ENCODE measurements at places on chromosomes 7 and 10. TPM values are rescaled to one million over a fixed set of nuclear protein-coding genes. Genes with fewer than 3 reads are reported as not detected.

The RBP4 gene
- 1.00 TPM for polyA plus RNA-seq

The LRIT1 gene
- polyA plus RNA-seq: not detected

The ADAMTS14 gene
- polyA plus RNA-seq: 1.1 TPM

The ZNF804B gene
- 0.42 TPM for polyA plus RNA-seq

The WDR86 gene
- polyA plus RNA-seq: 38.8 TPM

The FOXI2 gene
- polyA plus RNA-seq: 1.2 TPM

The KIF5B gene
- polyA plus RNA-seq: 184 TPM
